Adipocyte (in vitro differentiated cells): ENCODE measurements at places on chromosomes 3 and 15.

- DNase-seq = no peak
These were observed 525.5 kb upstream of the MCTP2 start for GRCh38 chr15:93705753-93706455.

DNA sequence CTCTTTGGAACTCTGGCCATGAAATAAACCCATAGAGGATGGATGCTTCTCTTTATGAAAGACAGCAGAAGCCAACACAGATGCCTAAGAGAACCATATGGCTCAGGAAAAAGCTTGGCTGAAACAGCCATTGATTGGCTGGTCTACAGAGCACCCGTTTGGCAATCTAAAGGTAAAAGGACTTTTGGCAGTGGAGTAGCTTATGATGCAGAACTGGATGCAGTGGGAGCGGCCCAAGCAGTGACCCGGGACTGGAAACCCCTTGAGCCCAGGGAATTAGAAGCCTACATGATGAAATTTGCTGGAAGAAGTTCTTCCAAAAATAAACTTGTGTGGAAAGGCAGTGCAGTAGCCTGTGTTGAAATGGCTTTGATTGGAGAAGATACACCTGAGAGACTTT lies 360.2 kb downstream of the NR2F2 start:
- no peak for DNase-seq

GRCh38 chr15:41597787-41598186 lies 38.8 kb downstream of the TYRO3 start:
- no peak for DNase-seq

- DNase-seq = no peak
These were observed 102.0 kb downstream of the CMSS1 start for GRCh38 chr3:99919694-99920093.

- DNase-seq = no peak
These were observed 36.4 kb upstream of the GSK3B start for GRCh38 chr3:120130656-120131055.

- DNase-seq = peak; percentile 73
These were observed 57.5 kb upstream of the SIN3A start for GRCh38 chr15:75508840-75509532.

DNA sequence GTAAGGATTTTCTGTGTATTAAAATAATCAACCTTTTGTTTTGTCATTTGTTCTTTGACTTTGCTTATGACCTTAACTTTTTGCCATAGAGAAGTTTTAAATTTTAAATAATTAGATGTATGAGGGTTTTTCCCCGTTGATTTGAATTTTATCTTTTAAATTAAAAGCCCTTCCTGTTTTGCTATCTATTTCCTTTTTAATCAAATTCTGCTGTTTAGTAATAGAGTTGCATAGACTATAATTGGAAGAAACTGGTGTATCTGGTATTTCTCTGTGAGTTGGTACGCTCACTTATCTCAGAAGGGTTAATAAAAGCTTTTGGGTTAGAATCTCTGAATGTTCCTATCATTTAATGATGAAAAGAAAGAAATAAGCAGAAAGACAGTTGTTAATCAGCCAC lies 82.2 kb downstream of the LRRC3B start:
- no peak for DNase-seq

GRCh38 chr15:40105517-40106202 lies 3.0 kb downstream of the BMF start:
- DNase-seq = no peak

DNA sequence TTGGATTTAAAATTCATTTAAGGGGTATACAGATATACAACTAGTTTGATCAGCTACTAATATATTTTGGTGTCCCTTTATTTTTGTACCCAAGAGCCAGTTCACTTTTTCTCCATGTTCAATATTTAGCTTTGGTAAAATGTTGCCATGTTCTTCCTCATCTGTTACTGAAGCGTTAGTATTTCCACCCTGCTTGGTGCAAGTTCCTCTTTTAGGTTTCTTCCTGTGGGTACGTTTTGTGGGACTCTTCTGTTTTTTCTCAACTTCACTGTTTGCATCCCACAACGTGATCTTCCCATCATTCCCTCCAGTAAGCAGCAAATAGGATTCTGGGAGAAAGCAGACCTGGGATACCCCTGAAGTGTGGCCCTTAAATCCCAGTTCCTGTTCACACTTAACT lies 14.1 kb downstream of the WDR53 start:
- DNase-seq = no peak

- DNase-seq = no peak
These were observed 58.7 kb downstream of the P2RY1 start for GRCh38 chr3:152893647-152894046.

GRCh38 chr3:159989973-159990846 lies 1.6 kb downstream of the IL12A start:
- DNase-seq = no peak

- DNase-seq = no peak
These were observed 77.4 kb upstream of the TNFSF10 start for GRCh38 chr3:172600644-172601065.

- peak; percentile 5 for DNase-seq
These were observed at the start of gene CD96 for GRCh38 chr3:111541911-111542483. TSS of gene CD96 (plus strand) at chr3:111542197. CDS start at chr3:111542249, 52 bp downstream.

GRCh38 chr3:138498991-138499390 lies 64.6 kb downstream of the ESYT3 start:
- DNase-seq = no peak

GRCh38 chr3:169454823-169455222 lies 208.7 kb downstream of the MECOM start:
- peak; percentile 50 for DNase-seq

DNA sequence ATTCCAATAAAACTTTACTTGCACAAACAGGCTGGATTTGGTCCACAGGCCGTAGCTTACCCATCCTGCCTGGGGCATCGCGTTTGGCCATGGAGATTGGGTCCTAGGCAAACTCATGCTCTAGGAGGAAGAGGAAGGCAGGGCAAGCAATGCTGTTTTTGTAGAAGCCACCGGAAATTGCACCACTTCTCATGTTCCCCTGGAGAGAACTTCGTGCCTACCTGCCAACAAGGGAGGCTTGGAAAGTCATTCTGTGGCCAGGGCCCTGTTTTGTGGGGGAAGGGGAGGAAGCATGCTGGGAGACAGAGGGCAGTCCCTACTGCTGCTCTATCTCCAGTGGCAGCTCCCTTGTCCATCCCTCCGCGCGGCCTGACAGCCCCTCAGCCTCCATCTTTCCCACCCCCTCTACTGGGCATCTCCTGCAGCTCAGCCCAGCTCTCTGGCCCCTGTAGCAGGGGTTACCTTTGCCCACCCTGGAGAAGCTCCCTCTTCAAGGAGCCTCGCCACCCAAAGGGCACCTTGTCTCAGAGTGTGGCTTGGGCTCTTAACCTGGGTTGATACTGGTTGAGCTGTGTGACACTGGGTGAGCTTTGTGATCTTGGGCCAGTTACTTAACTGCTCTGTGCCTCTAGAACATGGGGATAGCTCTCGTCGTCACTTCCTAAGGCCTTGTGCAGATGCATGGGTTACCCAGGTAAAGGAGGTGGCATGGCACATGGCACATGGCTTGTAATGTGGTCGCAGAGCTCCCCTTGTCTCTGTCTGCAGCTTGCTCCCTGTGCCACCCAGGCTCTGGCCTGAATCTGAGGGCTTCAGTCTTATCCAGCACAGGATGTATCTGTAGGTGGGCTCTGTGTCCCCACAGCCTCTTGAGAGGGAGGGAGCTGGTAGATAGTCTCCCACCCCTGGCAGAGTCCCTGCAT lies 6.1 kb downstream of the ABTB1 start:
- DNase-seq = no peak

GRCh38 chr3:25823314-25823713 lies 33.4 kb downstream of the OXSM start:
- no peak for DNase-seq
